Suprapubic skin (tissue), 4 donors: ENCODE measurements at places on chromosomes 7 and 10. TPM values are rescaled to one million over a fixed set of nuclear protein-coding genes. Genes with fewer than 3 reads are reported as not detected.
A peak's percentile ranks its signal among the peaks of the same experiment; 100 is the strongest.

The LIPK gene
- 20.7 TPM for total RNA-seq

The MET gene
- 22.8 TPM for total RNA-seq

The GRM3 gene
- total RNA-seq = not detected

DNA sequence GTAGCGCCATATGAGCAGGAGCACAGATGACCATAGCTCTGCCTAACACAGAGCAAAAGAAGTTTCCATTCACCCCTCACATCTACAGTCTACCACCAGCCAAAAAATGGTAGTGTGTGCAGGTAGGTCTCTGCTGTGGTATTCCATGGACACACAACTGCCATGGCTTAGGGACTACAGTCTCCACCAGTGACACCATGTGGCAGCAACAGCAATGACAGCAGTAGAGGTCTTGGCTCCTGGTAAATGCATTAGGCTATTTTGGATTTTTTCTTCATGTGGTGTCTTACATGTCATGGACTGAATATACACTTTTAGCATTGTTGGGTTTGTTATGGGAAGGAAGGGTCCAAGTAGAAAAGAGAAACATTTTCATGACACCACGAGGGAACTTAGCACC, 70.1 kb upstream of the CABCOCO1 start:
- DNase-seq = no peak

DNA sequence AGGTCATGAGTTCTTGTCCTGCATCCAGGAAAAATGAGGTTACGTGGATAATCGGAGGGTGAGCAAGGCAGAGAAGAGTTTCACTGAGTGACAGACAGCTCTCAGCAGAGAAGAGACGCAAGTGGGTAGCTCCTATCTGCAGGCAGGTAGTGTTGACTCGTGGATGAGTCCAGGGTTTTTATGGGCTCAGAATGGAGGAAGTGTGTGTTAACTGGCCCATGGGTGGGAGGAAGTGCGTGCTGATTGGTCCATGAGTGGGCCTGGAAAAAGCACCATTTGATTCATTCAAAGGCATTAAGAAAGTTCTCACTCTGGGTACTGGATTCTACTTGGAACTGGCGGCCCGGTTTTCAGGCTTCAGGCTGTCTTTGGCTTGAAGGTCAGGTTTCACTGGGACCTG, 4.8 kb upstream of the DMTF1 start:
- DNase-seq = no peak

- no peak for DNase-seq
These were observed 342.9 kb downstream of the TNS3 start for GRCh38 chr7:47239034-47239433.

GRCh38 chr7:1563981-1564602, 5.7 kb downstream of the PSMG3 start:
- DNase-seq = no peak

GRCh38 chr7:40760987-40761386, 626.2 kb downstream of the SUGCT start:
- no peak for DNase-seq

DNA sequence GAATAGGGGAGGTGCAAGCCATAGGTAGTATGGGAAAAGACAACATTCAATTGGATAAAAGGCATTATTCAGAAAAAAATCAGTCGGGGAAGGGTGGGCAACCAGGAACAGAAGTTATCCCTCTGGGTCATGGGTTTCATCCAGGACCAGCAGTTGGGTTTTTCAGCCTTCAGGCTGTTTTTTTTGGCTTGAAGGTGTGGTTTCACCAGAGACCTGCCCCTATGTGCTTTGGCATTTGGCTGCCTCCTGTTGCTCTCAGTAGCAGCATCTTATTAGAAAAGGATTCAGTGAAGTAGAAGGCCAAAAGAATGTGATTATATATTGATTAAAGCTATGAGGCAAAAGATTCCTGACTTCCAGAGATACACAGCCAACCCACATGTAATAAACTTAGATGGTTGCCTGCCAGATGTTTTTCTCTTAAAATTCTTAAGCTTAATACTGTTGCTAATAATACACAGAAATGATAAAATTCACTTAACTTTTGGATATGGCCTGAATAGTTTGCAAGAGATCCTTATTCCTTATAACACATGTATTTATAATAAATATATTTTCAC, 251.7 kb upstream of the CSTF2T start:
- DNase-seq = no peak

DNA sequence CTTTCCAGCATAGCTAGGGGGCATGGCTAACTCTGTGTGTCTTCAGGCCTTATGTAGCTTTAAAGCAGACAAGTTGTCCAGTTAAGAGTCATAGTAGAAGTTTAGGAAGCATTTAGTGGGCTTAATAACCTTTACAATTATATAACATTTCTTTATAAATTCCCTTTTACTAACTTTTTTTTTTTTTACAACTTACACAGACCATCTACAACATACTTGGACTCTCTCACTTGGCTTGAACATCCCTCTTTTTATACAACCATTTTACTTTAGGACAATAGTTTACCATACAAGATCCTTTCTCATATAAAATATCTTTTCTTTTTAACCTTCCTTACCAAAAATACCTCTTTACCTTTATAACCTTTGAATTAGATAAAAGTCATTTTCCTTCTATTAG, 26.3 kb downstream of the SP4 start:
- DNase-seq = no peak

DNA sequence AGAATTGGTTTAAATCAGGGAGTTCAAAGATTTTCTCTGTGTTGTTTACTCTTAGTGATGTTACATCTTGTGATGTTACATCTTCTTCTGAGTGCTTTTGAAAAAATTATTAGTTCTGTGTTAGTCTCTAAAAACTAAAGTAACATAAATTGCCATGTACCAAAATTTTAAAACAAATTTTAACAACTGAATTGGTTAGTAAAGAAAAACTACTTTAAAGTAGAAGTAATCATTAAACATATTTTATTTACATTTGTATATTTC, 5.2 kb upstream of the IGF2BP3 start:
- DNase-seq = no peak

- DNase-seq = no peak
These were observed 18.1 kb downstream of the MAD1L1 start for GRCh38 chr7:2214636-2215035.

The NT5C2 gene
- 33.8 TPM for total RNA-seq

The SPDYE5 gene
- total RNA-seq = not detected

DNA sequence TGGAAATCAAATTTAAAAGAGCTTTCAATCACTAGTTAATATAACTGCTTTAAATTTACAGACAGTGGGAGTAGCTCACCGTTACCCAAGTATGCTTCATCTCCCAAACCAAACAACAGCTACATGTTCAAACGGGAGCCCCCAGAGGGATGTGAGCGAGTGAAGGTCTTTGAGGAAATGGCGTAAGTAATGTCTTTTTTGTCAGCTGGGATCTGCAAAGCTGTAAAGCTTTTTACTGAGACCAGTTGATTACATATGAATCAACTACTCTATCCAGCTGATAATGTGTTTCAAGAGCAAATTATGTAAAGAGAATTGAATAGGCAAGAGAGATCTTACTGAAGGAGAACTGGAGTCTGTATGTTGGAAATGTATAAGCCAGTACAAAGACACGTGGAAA, 116.2 kb downstream of the GLCCI1 start:
- no peak for DNase-seq

- DNase-seq = no peak
These were observed 1.6 kb downstream of the PWWP2B start for GRCh38 chr10:132398566-132398991.

- no peak for DNase-seq
These were observed 54.5 kb upstream of the EMX2 start for GRCh38 chr10:117488004-117488403.

DNA sequence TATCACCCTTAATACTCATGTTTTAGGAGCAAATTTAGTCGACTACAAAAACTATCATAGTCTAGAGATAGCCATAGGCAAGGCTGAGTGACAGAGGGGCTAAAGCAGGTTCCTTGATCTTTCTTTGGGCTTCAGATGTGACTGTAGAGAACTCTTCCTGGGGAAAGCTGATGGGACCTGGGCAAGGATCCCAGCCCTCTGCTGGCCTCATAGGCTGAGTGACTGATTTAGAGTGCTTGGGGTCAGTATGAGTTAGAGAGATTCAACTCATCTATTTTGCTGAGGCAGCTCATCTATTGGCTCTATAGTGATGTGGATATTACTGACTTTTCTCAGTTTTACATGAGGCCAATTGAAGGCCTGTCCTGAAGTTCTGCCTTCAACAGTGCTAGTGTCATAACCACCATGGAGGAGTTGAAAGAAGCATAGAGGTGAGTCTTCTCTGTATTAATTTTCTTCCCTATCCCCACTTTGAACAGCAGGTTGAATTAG, 81.6 kb downstream of the SAMD9 start:
- DNase-seq = no peak

DNA sequence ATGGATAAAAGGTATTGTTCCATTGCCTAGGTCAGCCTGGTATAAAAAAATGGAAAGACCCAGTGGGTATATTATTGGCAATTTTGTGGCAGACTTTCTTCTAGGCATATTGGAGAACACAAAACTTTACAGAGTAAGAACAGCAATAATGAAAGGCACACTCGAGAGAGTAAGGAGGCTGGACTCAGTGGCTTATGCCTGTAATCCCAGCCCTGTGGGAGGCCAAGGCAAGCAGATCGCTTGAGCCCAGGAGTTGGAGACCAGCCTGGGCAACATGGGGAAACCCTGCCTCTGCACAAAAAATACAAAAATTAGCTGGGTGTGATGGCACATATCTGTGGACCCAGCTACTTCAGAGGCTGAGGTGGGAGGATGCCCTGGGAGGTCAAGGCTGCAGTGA, 158.2 kb downstream of the FAM107B start:
- DNase-seq = no peak

- no peak for DNase-seq
These were observed 535.5 kb downstream of the GPAM start for GRCh38 chr10:111648046-111648445.

GRCh38 chr7:42928754-42929153, 3.2 kb downstream of the PSMA2 start:
- DNase-seq = no peak

The PDE1C gene
- 0.83 TPM for total RNA-seq

DNA sequence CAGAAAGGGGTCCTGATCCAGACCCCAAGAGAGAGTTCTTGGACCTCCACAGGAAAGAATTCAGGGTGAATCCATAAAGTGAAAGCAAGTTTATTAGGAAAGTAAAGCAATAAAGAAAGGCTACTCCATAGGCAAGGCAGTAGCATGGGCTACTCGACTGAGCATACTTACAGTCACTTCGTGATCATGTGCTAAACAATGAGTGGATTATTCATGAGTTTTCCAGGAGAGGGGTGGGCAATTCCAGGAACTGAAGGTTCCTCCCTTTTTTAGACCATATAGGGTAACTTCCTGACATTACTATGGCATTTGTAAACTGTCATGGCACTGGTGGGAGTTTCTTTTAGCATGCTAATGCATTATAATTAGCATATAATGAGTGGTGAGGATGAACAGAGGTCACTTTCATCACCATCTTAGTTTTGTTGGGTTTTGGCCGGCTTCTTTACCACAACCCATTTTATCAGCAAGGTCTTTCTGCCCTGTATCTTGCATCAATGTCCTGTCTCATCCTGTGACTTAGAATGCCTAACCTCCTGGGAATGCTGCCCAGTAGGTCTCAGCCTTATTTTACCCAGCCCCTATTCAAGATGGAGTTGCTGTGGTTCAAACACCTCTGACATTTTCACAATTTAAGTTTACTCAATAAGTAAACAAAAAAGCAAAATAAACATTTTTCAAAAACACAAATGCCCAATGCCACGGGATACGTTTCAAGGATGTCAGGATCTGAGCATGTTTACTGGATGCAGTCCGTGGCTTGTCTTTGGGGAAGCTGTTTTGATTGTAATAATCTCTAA, 37.0 kb downstream of the ALOX5 start:
- no peak for DNase-seq

The LRRC18 gene
- total RNA-seq = not detected

DNA sequence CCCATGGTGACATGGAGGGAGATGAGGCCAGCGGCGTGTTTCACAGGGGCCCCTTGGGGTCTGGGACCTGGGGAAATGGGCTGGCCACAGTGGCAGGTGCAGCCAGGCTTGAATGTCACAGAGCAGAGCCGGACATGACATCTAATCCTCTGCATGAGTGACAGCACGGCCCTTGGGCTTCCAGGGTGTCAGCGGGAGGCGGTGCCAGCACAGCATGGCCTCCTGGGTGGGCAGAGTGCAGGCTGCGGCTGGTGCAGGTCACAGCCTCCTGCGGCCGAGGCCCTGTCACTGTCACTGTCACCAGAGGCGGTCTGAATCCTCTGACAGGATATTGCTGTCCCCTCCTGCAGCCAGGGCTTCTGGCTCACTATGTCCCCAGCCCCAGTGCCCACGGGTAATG, 18.2 kb downstream of the BHLHA15 start:
- no peak for DNase-seq

The IKZF1 gene
- 17.5 TPM for total RNA-seq

DNA sequence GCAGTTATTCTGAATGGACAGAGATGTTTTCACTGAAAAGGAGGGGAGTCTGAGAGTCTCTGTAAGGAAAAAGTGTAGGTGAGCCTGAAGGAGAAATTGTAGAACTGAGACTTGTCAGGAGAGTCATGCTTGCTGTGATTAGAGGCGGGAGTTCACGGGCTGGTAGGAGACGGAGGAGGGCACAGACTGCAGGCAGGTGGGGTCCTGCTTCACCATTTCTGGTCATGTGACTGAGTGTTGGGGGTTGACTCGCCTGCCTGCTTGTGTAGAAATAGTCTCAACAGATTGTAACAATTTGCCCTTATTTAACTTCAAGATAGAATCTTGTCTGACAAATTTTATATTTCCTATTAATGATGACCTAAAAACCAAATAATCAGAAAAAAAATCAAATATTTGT, 70.3 kb downstream of the OGDH start:
- no peak for DNase-seq

The TMEM176A gene
- 7.2 TPM for total RNA-seq

GRCh38 chr7:157032128-157032527, 21.7 kb upstream of the MNX1 start:
- DNase-seq = no peak

DNA sequence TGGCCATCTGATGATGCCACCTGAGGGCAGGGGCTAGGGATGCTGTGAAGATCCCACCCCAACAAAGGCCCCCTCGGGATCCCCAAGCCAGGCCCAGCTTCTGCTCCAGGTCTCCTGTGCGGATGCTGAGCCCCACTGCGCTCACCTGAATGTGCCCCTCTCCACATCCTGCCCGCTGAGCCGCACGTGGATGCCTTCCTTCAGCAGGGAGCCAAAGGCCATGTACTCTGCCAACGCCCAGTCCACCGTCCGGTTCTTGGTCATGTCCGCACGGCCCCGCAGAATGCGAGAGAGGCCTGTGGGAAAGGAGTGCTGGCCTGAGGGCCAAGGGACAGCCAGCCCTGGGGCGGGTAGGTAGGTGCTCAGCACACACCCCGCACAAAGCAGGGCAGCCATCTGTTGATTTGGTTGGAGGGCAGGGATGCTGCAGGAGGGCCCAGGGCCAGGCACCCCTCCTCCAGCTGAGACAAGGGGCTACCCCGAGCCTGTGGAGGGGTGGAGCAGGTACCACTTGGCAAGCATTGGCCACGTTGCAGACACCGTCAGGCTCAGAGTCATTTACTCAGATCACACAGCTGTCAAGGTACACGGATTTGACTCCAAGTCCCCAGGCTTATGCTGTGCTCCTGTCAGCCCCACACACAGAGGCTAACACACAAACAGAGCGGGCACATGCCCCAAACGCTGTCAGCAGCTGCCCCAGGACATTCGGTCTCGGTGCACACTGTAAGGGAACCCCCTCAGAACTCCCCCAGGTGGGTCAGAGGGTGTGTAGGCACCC, 19.2 kb downstream of the OGDHL start:
- peak; percentile 76 for DNase-seq
